Lower lobe of right lung (tissue), 2 donors: ENCODE measurements at places on chromosomes 2 and 18. TPM values are rescaled to one million over a fixed set of nuclear protein-coding genes. Genes with fewer than 3 reads are reported as not detected.

Gene IL1F10
- total RNA-seq = not detected

Gene NEB
- 0.83 TPM for total RNA-seq

Gene NOSTRIN
- total RNA-seq = 45.2 TPM

Gene OTOS
- not detected for total RNA-seq

Gene PIAS2
- total RNA-seq = 36.6 TPM

Gene IL1R2
- total RNA-seq = 23.3 TPM

Gene UBXN4
- total RNA-seq = 88.1 TPM

Gene IL1RL1
- total RNA-seq = 69.6 TPM

Gene RFX8
- not detected for total RNA-seq

Gene SLC11A1
- total RNA-seq = 419 TPM

Gene SCYGR4
- total RNA-seq = not detected

Gene GPR45
- total RNA-seq = not detected

Gene ERICH2
- total RNA-seq = 8.5 TPM

Gene C2orf15
- total RNA-seq = 1.5 TPM

Gene LOXHD1
- total RNA-seq = 2.9 TPM

Gene SH3RF3
- 5.7 TPM for total RNA-seq

Gene ARHGAP25
- 48.5 TPM for total RNA-seq

Gene PTPN4
- total RNA-seq = 44.5 TPM
